ENCODE measurements at places on chromosomes 2 and 18.

- peak; percentile 7 for DNase-seq
Observed at GRCh38 chr2:13193900-13194299, 477.2 kb downstream of the TRIB2 start.

GRCh38 chr2:98608962-98609604 lies 694 bp downstream of the UNC50 start:
- DNase-seq = no peak

GRCh38 chr2:72137498-72138010 lies 10.1 kb downstream of the CYP26B1 start:
- peak; percentile 15 for DNase-seq

DNA sequence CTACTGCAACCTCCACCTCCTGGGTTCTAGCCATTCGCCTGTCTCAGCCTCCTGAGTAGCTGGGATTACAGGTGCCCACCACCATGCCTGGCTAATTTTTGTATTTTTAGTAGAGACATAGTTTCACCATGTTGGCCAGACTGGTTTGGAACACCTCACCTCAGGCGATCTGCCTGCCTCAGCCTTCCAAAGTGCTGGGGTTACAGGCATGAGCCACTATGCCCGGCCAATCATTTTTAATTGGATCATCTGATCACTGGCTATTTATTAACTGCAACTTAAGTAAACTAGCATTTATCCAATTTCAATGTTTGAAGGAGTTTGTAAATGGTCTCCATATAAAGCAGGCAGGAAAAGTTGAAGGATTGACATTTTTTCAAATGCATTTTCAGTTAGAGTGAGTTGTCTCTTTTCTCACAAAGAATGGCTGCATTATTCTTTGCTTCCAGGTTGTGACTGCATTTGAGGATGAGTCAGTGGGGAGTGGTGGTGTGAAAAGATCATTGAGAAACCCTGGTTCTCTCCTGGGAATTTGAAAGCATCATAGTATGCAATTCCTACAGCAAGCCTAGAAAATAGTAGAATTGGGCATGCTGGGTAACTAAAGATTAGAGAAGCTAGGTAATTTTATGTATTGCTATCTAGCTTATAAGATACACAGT lies 431.1 kb upstream of the ZEB2 start:
- no peak for DNase-seq

GRCh38 chr18:32177530-32177929 lies 12.3 kb upstream of the MEP1B start:
- peak; percentile 66 for DNase-seq

GRCh38 chr2:20135631-20136050 lies 84.2 kb upstream of the LAPTM4A start:
- no peak for DNase-seq

GRCh38 chr2:160372585-160372984 lies 121.0 kb downstream of the RBMS1 start:
- no peak for DNase-seq

GRCh38 chr18:51039138-51040112 lies 9.4 kb downstream of the SMAD4 start:
- no peak for DNase-seq

DNA sequence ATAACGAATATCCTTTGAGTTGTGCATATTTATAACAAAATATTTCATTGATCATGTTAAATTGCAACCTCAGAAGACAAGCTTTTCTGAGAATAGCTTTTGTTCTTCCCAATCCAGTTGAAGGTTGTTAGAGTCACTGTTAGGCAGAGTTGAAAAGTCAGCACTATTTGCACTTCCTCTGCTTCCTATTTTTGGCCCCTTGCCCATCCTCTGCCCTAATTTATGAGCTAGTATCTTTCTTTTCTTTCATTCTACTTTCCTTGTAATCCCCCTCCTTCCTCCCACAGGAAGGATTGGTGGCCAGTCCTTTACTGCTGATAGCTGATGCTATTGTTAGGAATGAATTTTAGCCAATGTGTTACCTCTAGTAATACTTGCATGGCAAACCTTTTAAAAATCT lies 4.9 kb downstream of the RALB start:
- DNase-seq = no peak

All from NCI-H2029 (cell line).